ENCODE measurements at places on chromosomes 1 and 21.

GRCh38 chr21:45827302-45827692, 154.3 kb upstream of the COL6A1 start:
- no peak for DNase-seq

- DNase-seq = no peak
Observed at GRCh38 chr1:226364901-226365565, 42.9 kb downstream of the PARP1 start.

DNA sequence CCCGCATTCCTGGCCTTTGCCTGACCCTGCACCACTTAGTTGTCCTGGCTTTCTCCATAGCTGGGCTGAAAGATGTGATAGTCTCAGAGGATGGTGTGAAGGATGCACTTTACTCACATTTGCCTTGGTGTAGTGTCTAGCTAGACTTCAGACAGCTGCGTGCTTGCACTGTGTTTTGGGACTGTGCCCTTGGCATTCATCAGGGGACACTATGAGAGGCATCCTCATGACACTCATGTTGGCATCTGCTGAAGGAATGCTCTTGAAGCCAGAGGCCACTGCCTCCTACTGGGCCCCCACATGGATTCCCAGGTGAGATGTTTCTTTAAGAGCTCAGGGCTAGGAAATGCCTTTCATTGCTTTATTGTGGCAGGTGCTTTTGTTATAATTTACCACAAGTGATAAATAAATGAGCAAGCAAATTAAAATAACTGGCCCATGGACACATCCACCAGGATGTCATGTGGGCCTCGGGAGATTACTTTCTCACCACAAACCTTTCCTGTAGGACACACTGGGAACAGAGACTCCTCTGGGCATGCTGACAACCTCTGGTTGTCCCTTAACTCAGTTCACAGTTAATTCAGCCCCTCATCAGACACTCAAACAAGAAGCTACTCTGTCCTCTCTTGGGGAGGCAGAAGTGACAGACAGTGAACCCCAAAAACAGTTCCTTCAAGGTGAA, 99.4 kb upstream of the SPATA6 start:
- no peak for DNase-seq

- no peak for DNase-seq
Observed at GRCh38 chr1:179175011-179175841, 54.3 kb downstream of the ABL2 start.

DNA sequence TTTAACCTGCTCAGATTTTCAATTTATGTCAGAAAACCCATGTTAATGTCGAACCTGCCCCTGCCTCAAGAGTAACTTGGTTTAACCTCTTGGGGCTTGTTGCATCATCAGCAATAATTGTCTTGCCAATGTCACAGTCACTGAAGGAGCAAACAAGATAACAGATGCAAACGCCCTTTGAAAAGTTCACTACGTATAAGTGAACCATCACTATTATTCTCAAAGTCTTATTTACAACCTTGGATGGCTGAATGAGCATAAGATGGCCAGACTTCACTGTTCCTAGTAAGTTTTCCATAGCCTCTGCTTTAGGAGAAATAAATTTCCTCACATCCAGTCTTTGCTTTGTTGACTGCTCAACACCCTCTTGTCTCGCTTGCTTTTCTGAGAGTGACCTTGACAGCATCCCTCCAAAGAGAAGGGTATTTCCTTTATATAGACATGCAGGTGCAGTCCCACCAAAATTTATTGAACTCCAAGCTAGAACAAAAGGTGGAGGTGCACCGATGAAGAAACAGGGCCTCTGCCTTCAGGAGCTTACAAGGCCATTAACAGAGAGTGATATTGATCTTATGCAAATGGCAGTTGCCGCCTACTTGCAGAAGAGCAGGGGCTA, 749 bp upstream of the LRIG2 start:
- no peak for DNase-seq

- DNase-seq = peak; percentile 44
Observed at GRCh38 chr21:38531591-38531990, 33.3 kb upstream of the ERG start.

DNA sequence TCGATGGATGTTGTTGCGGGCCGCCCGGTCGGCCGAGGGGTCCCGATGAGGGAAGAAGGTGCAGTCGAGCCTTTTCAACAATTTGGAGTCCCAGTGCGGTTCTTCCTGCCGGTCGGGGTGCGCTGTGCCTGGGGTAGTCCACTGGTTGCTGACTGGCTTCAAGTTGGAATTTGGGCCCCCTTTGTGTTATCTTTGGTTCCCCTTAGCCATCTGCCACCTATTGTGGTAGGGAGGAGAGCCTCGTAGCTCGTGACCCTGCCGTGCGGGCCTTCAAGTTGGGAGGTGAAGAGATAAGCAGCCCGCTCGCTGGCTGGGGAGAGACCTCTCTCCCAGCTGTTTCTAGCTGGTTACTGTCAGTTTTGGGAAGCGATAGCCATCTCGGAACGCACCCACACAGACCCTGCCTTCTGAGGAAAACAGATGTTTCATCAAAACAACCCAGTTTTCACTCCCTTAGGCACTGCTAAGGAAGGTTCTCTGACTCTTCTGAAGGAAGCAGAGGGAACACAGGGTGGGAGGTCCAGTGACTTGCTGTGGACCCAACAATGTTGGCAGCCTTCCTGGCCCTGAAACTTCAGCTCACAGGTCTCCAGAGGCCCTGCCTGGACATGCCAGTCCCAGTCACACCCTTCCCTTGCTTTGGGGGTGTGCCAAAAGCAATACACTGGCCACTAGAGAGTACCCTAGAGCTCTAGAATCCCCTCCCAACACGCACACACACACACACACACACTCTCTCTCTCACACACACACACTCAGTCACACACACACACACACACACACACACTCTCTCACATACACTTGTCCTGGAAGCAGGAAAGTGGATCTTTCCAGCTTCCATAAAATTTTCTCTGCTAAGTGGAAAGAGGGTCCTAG, 1.0 kb downstream of the BTG2 start:
- DNase-seq = peak; percentile 88

DNA sequence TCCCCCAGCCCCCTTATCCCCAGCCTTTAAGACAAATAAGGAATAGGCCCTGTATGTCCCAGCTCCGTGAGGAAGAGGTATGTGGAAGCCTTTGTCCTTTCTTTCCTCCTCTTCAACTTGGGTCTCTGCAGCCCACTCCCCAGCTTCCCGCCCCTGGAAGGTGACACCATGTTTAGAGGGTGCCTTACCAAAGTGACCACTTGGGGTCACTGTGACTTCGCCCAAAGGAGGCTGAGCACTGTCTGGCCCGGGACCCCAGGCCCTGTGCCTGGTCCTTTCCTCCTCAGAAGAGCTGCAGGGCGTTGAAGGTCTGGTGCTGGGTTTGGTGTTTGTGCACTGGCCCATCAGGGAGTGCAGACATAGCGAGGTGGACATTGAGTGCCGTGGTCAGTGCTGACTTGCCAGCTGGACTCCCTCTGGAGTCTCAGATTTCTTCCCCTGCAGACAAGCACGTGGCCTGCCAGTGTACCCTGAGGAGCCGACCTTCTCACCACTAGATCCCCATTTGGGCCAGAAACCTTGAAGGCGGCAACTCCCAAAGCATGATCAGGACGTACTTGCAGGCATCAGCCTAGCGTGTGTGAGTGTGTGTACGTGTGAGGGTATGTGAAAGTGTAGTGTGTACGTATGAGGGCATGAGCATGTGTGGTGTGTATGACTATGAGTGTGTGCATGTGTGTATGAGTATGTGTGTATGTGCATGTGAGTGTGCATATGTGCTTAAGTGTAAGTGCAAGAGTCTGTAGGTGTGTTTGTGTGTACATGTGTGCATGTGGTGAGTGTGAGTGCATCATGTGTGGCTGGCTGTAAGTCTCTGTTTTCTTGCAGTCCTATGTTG, 181.4 kb upstream of the KIAA0040 start:
- DNase-seq = no peak

- no peak for DNase-seq
Observed at GRCh38 chr1:24560361-24560760, 4.5 kb downstream of the NCMAP start.

DNA sequence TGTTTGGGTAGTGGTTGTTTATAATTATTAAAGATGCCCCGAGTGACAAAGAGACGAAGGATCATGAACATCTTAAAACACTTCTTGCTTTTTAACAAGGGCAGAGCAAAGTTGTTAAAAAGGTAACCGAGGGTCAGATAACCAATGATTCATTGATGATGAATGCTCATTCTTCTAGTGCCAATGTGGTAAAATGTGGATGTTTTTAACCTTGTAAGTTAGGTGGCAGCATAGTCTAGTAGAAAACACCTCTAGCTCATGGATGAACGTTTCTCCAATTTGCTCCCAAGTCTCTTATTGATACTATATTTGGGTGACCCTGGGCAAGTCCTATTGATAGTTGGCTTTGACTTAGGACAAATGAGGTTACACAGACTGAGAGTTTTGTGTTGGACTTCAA, 167.9 kb downstream of the KIF26B start:
- DNase-seq = no peak

DNA sequence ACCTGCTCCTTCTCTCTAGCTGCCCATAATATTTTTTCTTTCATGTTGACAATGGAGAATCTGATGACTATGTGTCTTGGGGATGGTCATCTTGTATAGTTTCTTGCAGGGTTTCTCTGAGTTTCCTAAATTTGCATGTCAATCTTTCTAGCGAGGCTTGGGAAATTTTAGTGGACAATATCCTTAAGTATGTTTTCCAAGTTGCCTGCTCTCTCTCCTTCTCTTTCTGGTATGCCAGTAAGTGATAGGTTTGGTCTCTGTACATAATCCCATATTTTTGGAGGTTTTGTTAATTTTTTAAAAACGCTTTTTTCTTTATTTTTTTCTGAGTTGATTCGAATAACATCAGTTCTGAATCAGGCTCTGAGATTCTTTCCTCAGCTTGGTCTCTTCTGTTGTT, 370.9 kb upstream of the LYPLAL1 start:
- DNase-seq = no peak

GRCh38 chr1:53148123-53148522, 5.7 kb upstream of the SLC1A7 start:
- DNase-seq = no peak

DNA sequence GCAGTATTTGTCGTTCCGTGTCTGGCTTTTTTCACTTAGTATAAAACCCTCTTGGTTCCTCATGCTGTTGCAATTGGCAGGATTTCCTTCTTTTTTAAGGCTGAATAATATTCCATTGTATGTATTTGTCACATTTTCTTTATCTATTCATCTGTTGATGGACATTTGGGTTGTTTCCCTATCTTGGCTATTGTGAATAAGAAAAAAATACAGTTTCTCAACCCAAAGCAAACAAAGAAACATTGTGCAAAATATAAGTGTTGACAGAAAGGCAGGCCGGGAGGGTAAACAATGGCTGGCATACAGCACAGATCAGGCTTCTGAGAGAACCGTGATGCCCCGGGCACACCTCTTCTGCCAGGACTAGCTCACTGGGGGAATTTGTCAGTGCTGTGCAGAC, 26.9 kb downstream of the NENF start:
- DNase-seq = no peak

GRCh38 chr1:178055093-178055492, 38.8 kb upstream of the RASAL2 start:
- no peak for DNase-seq

DNA sequence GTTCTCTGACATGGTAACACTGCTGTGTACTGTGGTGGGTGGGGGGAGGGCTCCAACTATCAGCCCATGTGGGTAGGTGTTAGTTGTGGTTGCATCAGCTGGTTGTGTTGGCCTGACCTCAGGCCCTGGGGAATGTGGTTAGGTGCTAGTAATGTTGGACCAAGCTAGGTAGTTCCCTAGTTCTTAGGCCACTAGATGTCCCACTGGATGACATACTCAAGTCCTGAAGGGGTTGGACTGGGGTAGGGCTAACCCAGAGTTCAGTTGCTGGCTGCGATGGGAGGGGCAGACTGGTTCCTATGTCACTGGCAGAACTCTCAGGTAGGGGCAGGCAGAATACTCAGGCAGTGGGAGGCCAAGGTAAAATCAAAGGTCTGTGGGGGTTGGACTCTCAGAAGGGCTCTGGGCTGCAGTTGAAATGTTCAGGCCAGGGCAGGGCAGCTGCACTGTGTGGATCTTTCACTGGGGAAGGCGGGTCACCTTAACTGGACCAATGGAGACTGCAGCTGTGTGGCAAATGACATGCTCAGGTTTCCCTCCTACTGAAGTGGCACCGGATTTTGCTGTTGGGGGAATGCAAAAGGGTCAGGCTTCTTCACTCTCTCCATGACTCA, 870.7 kb downstream of the LRRIQ3 start:
- DNase-seq = no peak

DNA sequence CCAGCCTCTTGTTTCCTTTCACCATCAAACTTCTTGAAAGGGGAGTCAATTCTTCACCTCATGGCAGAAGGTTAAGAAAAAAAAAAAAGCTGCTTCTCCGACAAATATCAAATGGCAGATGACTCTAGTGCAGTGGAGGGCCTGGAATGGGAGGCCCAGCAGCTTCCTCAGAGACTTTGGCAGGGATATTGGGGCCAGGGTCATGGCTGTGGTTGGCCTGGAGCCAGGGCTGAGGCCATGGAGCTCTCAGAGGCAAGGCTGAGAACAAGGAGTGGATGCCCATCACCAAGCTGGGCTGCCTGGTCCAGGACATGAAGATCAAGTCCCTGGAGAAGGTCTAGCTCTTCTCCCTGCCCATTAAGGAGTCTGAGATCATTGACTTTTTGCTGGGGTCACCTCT, 18.7 kb downstream of the MTF1 start:
- DNase-seq = no peak

GRCh38 chr1:109350655-109351054, 43.8 kb upstream of the MYBPHL start:
- DNase-seq = no peak

GRCh38 chr1:207240325-207241101, 81.0 kb upstream of the CD55 start:
- DNase-seq = no peak

GRCh38 chr1:19419691-19420090, 65.6 kb downstream of the CAPZB start:
- no peak for DNase-seq

- DNase-seq = no peak
Observed at GRCh38 chr1:108051631-108052377, 86.8 kb upstream of the VAV3 start.

DNA sequence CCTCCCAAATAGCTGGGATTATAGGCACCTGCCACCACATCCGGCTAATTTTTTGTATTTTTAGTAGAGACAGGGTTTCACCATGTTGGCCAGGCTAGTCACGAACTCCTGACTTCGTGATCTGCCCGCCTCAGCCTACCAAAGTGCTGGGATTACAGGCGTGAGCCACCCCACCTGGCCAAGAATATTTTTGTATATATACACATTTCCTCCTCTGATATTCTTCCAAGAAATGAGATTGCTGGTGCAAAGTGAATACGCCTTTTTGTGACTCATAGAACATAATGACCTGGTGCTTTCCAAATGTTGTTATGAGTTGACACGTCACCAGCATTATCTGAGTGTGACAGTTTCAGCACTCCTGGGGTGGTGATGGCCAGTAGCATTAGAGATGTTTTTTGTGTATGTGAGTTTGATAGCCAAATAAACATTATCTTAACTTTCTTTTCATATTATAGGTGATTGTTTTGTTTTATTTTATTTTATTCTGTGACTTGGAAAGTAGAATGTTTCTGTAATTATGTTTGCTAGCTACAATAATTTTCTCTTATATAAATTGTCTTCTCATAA, 54.9 kb downstream of the KCNK1 start:
- no peak for DNase-seq

Measured in fibroblast of the conjunctiva (primary cell).